ENCODE measurements at places on chromosomes 7 and 10.

- DNase-seq = peak; percentile 38
These were observed 61.1 kb downstream of the JCAD start for GRCh38 chr10:29998142-29998808.

DNA sequence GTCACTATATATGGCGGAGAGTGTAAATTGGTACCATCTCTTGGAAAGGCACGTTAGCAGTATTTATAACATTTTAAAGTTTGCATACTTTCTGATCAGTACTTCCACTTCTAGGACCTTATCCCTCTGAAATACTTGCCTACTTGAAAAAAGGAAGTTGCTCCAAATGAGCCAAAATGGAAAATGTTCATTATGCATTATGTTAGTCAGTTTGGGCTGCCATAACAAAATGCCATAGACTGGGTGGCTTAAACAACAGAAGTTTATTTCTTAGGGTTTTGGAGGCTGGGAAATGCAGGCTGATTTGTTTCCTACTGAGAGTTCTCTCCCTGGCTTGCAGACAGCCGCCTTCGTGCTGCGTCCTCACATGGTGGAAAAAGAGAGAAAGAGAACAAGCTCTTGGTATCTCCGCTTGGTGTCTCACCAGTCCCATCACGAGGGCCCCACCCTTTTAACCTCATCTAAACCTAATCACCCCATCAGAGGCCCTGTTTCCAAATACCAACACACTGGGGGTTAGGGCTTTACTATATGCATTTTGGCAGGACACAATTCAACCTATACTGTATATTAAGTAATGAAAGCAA, 6.9 kb downstream of the SNX10 start:
- no peak for DNase-seq

- no peak for DNase-seq
These were observed 34.0 kb downstream of the LRMDA start for GRCh38 chr10:75465450-75465827.

GRCh38 chr7:110119883-110120581, 970.9 kb upstream of the LRRN3 start:
- no peak for DNase-seq

- no peak for DNase-seq
These were observed 43.5 kb upstream of the MSRB2 start for GRCh38 chr10:23051855-23052331.

All from activated CD8-positive, alpha-beta memory T cell treated with anti-CD3 and anti-CD28 coated beads for 1 hour (primary cell).